ENCODE measurements at places on chromosomes 4 and X. TPM values are rescaled to one million over a fixed set of nuclear protein-coding genes. Genes with fewer than 3 reads are reported as not detected.

INTS6L gene
- polyA plus RNA-seq: 38.5 TPM

FRMD7 gene
- not detected for polyA plus RNA-seq

FGB gene
- polyA plus RNA-seq: not detected

PRSS12 gene
- 36.8 TPM for polyA plus RNA-seq

NUDT11 gene
- 7.4 TPM for polyA plus RNA-seq

ITGB1BP2 gene
- polyA plus RNA-seq: 2.6 TPM

SCOC gene
- 81.9 TPM for polyA plus RNA-seq

CHST7 gene
- 6.1 TPM for polyA plus RNA-seq

TBCK gene
- 31.0 TPM for polyA plus RNA-seq

SEPTIN6 gene
- polyA plus RNA-seq: 42.0 TPM

CDKL2 gene
- 5.9 TPM for polyA plus RNA-seq

DNA sequence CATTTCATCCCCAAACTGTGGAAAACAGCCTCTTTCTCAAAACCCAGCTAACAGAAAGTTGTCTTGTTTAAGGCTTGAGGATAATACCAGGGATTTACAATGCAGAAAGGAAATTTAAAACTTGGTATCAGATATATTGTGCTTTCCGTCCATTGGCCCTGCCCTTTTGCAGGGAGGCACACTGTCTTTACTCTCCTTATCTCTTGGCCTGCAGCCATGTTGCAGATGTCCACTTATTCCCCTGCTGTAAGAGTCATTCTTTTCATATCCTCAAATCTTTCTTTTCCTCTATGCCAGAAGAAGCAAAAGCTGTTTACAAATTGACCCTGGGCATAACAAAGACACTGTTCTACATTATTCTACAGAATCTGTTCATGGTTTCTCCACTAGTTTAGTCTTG, 75.6 kb upstream of the DYNLT3 start:
- DNase-seq: no peak

DNA sequence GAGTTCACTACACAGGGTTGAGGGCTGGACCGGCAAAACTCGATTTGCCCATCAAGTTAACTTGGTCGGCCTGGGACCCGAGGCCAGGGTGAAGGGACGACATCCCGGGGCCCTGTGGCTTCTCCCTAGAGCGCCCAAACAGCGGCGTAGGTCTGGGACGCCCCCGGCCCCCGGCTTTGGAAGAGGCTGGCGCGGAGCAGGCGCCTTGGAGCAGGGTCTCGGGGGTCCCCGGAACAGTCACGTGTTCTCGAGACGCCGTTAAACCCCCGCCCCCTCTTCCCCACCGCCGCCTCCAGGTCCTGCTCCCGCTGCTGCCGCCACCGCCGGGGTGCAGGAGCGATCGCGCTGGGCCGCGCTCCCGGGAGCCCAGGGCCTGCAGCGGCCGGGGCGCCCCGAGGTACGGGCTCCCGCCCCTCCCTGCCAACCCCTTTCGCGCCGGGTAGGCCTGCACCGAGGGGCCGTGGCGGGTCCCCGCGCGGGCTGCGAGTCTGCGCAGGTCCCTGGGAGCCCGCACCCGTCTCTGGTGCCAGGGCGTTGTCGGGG, at the start of gene NPY5R:
Gene NPY5R, plus strand, starts transcription at position 289 of the 543 bp plus-strand sequence. CDS start 6,382 bp downstream, outside the sequence.
- no peak for DNase-seq

DNA sequence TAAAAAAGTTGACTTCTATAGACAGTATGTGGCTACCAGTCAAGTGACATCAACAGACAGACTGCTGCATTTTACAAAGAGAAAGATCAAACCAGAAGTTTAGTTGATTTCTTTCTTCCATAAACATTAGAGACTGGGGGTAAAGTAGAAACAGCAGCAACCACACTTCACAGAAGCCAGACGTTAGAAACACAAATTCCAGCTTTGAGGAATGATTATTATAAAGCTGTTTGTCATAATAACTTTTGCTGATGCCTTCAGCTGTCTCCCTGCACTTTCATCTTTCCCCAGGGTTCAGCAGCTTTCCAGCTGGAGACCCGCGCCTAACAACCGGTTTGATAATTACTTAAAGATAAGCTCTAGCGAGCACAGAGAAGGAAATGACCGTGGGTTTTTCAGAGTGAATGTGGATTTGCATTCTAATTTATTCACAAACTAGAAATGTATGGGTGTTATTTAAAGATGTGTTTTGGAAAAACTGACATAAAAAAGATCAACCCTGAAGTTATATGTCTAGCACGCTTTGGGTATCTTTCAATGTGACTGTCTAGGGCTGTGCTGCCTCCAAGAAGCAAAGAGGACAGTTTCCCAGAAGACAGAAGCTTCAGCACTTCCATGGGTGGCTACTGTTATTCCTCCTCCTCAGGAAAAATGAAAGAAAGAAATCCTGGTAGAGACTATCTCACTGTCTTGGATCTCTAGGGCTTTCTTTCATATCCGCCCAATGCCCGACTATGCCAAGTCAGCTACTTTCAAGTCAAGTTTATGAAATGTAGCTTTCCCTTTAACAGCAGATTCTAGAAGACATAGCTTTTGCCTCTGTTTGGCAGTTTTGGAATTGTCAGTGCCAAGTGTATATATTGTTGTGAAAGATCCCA, 15.0 kb upstream of the ENAM start:
- DNase-seq: peak; percentile 72

GRCh38 chrX:153307276-153308178, 14.0 kb downstream of the PNMA6F start:
- no peak for DNase-seq

GRCh38 chrX:48918643-48919340, at the start of gene PIM2:
PIM2 (minus strand) TSS chrX:48919024; CDS start chrX:48918834, 190 bp downstream.
- peak; percentile 75 for DNase-seq

DNA sequence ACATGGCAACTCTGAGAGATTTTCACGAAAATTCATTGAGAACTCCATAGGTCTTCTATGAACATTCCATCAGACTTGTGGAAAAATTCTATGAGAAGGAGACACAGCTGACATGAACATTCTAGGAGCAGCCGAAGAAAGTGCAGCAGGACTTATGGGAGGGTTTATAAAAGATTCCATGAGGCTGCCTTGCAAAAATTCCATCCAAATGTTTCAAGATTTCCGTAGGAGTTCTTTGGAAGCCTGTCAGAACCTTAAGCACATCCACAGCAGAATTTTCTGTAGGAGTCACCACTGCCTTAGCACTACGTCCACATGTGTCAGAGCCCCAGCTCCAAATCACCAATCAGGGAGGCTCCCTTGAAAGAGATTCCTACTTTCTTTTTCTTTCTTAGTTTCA, 67.0 kb upstream of the MSX1 start:
- no peak for DNase-seq

DNA sequence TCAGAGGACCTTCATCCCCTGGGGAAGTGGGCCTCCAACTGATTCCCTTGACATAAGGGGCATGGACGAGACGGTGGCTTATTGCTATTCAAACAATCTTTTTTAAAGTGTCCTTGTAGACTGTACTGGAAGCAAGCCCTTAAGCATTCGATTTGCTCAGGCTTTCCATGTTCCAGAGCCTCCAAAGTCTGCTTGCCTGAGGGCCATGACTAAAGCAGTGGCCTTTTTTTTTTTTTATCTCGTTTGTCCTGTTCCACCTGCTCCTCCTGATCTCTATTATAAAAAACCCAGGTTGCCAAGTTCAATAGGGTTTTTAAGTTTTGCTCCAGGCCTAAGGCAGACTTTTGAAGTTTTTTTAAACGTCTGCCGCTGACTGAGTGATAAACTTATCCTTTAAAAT, 103.7 kb upstream of the AADAT start:
- DNase-seq: no peak

- DNase-seq: no peak
Observed at GRCh38 chr4:153850533-153851280, 61.8 kb upstream of the SFRP2 start.

GRCh38 chr4:140092094-140092851, 61.7 kb downstream of the MAML3 start:
- DNase-seq: no peak

DNA sequence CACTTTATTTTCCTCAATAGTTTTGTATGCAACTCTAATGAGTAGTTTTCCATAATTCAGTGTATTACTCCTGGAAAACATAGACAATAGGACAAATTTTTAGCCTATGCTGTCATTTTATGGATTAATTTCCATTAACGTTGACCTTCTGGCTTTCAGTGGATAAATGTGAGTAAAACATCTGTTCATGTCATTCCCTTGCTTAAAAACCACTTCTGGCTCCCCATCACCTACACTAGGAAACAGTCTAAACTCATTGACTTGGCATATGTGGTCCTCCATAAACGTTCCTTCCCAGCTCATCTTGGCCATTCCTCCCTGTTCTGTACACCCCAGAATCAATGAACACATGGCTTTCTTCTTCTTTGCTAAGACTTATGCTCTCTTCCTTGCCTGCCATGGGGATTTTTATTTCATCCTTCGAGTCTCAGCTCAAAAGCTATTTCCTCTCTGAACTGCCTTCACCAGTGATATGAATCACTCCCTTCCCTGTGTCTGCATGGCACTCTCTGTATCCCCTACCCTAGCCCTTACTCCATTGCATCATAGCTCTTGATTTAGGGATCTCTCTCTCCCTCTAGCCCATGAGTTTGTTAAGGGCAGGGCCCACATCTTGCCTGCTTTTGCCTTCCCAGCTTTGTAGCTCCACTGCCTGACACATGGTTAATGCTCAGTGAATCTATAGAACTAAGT, 34.8 kb downstream of the DOCK11 start:
- no peak for DNase-seq

Measured in right lung (tissue), 10 donors.